ENCODE measurements at places on chromosomes 1 and 21.

DNA sequence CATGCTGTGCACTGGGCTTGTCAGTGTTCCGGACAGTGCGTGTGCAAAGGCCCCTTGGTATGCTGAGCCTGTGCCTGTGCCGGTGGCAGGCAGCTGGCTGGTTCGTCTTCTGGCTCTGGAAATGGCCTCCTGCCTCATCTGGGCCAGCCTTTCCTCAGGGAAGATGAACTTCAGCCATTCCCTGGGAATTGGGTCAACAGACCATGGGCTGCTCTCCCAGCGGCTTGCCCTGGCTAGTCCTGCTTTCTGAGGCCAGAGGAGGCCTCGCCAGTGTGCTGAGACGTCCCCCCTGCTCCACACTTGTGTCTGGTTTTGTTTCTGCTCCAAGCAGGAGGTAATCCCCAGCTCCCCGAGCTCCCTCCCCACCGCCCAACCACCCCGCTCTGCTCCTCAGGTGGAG, 32.6 kb upstream of the RD3 start:
- no peak for DNase-seq

GRCh38 chr1:63892632-63893395, 119.0 kb downstream of the ROR1 start:
- DNase-seq = peak; percentile 62

DNA sequence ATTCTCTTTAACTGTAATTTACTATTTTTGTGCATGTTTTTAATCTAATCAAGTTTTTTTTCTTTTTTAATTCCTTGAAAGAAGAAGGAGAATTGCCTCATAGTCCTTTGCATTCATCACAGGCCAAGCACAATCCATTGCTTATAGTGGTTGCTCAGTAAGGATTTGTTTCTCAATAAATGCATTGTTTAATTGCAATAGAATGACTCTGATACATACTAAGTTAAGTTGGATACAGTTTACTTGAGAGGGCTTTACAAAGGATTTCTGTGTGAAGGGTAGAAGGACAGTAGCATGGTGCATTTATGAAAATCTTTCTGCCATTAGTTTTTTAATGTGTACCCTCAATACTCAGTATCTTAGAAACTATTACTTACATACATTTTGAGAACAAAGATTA, 186.2 kb downstream of the LRRIQ3 start:
- DNase-seq = no peak

- DNase-seq = no peak
These were observed 3934.3 kb downstream of the SRGAP2C start for GRCh38 chr1:125119024-125119441.

GRCh38 chr1:209587789-209588188, 4.3 kb downstream of the CAMK1G start:
- no peak for DNase-seq

DNA sequence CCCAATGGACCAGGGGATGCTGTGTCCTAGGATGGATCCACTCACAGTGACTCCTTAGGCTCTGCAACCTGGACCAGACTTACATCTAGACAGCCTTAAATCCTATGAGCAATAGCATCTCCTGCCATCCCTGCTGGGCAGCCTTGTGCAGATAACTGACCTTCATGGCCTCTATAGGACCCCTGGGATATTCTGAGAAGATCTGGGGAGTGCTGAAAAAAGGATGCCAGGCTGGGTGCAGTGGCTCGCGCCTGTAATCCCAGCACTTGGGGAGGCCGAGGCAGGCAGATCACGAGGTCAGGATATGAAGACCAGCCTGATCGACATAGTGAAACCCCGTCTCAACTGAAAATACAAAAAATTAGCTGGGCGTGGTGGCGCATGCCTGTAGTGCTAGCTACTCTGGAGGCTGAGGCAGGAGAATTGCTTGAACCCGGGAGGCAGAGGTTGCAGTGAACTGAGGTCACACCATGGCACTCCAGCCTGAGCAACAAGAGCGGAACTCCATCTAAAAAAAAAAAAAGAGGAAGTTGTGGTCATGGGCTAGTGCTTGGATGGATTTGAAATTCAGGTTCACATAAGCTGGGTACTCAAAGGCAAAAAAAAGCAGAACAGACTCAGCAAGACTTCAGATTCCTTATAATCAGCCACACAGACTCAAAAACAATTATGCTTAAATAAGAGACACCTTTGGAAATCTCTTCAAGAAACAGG, 10.9 kb upstream of the SH2D1B start:
- peak; percentile 87 for DNase-seq

GRCh38 chr1:113046569-113046968, 26.4 kb upstream of the LRIG2 start:
- no peak for DNase-seq
